ENCODE measurements at places on chromosomes 4 and X.

DNA sequence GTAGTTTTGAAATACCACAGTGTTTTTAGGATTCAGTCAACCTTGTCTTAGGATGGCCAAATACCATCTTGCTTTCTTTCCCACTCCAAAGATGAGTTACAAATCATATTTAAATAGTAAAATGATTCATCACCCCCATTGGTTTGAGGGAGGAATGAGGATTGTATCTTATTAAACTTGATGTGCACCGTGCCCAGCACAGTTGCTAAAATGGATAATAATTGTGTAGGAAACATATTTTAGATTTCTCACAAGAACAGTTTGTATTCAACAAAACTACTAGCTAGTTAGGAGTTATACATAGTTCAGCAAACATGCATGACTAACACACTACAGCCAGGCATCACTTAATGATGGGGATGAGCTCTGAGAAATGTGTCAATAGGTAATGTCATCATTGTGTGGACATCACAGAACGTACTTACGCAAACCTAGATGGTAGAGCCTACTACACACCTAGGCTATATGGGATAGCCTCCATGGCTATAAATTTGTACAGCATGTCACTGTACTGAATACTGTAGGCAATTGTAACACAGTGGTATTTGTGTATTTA lies 245.4 kb downstream of the FBXW7 start:
- DNase-seq = peak; percentile 1

DNA sequence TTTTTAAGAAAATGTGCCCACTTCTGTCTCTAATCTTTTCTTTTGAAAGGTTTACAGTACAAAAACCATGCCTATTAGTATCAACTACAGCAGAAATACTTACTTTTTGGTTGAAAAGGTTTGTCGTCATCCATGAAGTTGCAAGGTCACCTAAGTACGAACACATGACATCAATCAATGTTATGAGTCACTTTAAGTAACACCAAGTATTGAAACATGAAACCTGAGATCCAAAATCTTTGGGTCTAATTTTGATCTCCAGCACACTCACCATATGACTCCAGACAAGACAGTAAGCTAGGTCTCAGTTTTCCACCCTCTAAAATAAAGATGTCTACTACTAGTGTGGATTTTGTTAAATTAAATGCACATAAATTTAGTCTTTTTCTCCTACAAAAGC lies 8.4 kb downstream of the ZNF280C start:
- no peak for DNase-seq

DNA sequence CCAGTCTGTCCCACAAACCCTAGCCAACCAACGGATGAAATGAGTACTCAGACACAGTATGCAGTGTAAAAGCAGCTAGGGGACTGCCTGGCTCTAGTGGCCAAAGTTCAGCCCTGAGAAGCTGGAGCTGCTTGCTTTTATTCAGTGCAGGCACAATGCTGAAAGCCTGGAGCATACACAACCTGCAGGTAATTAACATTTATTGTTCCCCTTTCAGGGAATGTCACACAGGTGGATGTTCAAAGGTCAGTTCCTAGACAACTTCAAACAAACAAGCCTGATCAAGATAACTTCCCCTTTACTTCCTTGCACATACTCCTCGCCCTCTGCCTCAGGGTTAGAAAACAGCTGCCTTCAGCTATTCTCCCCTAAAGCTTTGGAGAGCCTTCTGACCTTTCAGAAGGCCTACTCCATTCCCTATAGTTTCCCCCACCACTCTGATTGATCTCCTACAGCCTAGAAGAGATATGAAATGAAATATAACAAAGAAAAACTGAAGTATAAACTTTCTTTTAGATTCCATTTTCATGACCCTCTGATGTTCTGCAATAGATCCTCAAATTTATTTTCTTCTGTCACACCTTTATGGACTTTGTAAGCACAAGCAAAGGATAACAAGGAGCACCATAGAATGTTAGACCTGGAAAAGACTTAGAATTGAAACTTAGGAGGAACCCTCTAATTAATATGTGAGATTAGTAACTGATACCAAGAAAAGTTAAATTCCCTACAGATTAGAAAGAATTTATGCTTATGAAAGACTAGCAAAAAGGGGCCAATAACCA lies 6.8 kb upstream of the DCAF8L1 start:
- no peak for DNase-seq

- no peak for DNase-seq
Observed at GRCh38 chr4:31234494-31234893, 514.3 kb downstream of the PCDH7 start.

DNA sequence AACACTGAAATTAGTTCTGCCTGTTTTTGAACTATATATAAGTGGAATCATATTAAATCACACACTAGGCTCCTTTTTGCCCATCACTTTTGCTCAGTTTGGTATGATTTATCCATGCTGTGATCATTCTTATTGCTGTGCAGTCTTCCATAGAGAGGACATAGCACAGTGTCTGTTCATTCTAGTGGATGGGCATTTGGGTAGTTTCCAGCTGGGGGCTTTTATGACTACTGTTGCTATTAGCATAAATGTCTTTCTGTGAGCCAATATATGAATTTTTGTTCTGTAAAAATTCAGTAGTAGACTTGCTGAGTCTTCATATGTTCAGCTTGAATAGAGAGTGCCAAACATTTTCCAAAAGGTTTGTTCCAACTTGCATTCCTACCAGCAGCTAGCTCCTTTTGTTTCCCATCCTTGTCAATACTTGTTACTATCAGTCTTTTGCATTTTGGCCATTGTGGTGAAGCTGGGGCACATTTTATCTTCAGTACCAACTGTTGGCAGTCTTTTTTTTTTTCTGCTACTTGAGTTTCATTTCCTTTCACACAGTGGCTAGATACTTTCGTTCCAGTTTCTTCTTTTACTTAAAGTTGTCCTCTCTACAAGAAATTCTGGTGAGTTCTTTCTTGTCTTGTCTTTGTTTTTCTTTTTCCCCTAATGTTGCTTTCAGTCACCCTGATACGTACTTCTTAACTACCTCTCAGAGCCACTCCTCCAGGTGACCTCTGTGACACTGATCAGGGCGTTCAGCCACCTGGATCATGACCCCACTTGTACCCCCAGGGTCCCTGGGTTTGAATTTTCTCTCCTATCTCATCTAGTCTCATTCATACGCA lies 87.0 kb downstream of the ANXA3 start:
- DNase-seq = no peak

DNA sequence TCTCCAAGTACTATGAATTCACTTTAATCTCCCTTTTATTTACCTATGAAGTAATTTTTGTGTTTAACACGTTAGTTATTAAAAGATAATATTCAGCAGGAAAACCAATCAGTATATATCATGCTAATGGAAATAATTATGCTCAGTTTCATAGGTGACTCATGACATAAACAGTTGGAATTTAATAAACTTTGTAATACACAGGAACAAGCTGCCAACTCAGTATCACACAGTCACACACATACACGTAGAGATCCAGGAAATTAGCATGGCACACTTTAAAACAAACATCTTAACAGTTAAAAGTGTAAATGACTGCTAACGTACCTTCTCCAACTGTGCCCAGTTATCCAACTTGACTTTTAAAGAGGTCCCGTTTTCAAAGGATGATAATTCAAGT lies 2.3 kb downstream of the SPATA4 start:
- no peak for DNase-seq

DNA sequence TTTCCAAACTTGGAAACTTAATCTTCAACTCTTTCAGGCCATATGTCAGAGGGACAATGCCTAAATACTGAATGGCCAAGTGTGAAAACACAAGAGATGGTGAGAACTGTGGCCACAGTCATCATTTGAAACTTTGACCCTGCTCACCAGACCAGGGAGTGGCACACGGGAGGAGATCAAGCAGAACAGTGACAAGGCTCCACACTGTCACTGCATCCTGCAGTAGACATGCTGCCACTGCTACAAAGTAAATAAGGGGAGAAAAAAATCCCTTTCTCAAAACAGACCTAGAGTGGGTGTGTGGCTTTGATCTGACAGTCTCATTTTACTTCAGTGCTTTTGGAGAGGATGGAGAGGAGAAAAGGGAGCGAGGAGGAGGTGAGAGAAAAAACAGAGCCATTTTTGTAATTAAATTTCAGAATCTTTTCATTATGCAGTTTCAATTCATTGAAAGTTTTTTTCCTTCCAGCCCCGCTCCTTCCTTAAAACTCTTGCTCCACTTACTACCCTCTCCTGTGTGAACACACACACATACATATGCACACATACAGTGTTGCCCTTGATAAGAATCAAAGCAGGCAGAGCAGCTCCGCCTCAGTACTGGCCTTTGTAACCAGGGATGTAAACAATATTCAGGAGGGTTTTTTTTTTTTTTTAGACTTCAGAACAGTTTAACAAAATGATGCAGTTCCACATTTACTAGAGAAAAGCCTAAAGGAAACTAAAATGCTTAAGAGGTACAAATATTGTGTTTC lies 34.4 kb downstream of the NEXMIF start:
- DNase-seq = no peak

DNA sequence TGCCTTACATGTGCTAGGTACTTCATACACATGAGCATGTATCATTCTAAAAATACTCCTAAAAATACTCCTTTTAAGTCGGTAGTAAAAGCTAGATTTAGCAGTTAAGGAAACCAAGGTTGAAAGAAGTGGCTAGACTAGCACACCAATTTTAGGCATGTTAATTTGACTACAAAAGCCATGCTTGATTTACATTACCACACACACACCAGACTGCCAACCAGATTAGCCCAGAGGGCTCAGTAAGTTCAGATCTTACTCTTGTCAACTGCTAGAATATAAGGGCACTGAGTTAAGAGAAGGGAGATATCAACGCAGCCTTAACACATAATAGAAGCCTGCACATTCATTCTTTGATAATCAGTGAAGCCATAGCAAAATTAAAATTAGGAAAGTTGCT lies 117.9 kb downstream of the MID1IP1 start:
- DNase-seq = no peak

DNA sequence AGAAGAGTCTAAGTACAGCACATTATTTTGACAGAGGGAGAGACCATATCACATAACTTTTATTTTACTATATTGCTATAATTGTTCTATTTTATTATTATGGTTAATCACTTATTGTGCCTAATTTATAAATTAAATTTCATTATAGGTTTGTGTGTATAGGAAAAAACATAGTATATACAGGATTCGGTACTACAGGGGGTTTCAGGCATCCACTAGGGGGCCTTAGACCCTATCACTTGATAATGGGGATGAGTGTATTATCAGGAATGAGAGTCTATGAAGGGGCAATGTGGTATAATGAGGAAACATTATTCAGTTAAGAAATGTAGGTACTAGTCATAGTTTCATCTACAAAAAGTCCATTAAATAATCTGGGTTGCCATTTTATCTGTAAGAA lies 833.1 kb downstream of the C4orf33 start:
- DNase-seq = no peak

DNA sequence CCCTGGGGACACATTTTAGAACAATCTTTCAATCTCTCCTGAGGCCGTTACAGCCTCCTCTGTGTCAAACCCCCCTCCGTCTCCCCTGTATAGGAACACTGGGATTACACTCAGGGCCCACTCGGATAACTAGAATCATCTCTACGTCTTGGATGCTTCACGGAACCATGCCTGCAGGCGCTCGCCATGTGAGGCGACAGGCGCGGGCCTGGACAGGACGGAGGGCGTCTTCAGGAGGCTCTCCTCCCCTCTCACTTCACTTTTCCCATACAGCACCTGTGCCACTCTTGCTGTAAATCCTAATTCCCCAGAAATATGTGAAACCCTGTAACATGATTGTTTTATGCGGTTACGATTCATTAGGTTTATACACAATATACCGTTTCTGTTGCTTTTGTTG lies 4.0 kb upstream of the IDUA start:
- DNase-seq = no peak

DNA sequence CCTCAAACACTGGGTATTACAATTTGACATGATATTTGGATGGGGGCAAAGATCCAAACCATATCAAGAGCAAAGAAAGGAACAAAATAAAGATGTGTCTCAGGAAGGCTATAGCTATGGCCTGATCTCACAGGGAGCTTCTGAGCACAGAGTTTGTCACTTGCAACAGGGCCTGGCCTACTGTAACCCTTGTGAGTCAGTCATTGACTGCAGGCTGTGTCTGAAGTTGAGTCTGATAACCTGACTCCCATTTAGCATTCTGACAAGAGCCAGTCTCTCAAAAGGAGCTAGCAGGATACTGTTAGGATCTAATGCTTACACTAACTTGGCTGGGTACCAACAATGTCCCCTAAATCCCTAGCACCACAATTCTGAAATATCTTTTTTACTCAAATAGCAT lies 612.5 kb upstream of the TECRL start:
- no peak for DNase-seq

DNA sequence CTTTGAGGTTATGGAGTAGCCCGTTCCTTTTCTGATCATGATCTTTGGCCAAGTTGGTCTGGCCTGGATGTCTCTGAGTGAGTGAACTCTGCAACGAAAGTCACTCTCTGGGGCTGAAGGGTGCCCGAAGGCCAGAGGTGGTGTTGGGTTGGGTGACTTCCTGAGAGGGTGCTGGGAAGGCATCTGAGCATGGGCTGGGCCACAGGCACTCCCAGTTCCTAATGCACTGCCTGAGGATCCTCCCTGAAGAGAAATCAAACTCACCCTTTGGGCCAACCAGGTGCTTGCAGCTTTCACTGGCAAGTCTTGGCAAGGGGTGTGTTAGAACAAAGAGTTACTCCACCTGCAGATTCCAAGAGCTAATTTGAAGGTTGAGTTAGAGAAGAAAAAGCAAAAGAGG lies 66.4 kb upstream of the SCML1 start:
- no peak for DNase-seq

DNA sequence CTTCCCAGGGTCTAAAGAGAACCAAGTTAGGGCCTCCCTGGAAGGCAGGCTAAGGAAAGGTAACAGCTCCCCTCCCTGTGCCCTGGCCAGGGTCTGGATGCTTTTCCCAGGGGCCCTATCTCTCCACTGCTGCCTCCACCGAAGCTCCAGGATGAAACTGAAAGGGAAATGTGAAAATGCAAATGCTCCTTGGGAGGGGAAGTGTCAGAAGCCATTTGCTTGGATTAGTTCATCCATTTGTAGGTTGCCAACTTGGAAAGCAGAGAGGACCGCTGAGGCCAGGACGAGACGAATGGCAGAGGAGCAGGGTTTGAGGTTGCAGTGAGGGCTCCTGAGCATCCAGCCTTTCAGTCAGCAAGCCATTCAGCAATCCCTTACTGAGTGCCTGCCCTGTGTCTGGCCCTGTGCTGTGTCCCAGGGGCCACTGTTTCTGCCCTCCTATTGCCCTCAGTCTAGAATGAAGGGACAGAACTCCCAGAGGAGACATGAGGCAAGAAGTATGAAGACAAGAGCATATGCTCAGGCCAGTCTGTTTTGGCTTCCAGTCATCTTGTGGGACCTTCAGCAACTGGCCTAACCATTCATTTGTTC lies 45.9 kb upstream of the PGRMC1 start:
- DNase-seq = no peak

GRCh38 chr4:164821711-164822110 lies 55.3 kb upstream of the APELA start:
- DNase-seq = no peak

- DNase-seq = no peak
Observed at GRCh38 chrX:154487518-154488290, 1.3 kb upstream of the UBL4A start.

DNA sequence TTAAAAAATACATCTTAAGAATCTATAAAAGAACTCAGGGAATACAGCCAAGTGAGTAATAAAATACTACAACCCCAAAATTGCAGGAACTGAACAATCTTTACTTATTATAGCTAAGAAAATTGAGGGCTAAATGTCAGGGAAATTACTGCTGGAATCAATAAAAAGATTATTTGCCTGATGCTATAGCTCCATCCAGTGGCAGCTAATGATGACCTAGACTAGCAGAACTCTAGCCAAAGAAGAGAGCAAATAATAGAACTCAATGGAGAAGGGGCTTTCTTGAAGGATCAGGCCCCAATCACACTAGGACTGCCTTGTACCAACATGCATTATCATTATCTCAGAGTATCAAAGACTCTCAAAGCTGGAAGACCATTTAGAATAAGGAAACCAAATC lies 85.0 kb upstream of the FAM241A start:
- no peak for DNase-seq

Measured in GM04503 (cell line).